ENCODE measurements at places on chromosomes 7 and 10.

DNA sequence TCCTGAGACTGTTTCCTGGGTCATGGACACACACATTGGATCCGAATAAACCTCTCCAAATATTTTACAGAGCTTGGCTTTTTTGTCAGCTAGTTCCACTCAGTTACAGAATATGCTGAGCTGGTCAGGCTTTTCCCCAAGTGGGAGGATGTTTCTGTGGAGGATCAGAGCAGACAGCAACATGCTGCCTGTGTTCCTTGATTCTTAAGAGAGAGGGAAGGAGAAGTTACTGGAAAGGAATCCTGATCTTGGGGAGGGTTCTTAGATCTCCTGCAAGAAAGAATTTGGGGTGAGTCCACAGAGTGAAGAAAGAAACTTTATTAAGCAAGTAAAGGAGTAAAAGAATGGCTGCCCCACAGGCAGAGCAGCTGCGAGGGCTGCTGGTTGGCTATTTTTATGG, 76.8 kb upstream of the RPA3 start:
- no peak overlapping the region for H3K4me3 ChIP-seq
- H3K27ac ChIP-seq, result no peak overlapping the region
- peaks cover 56% of the 10 kb centered on the region for H3K36me3 ChIP-seq
- no peaks in the 10 kb centered on the region for H3K4me1 ChIP-seq
- DNase-seq, result no peak
- H3K27me3 ChIP-seq, result no peaks in the 10 kb centered on the region

- H3K36me3 ChIP-seq, result peaks cover 6% of the 10 kb centered on the region
- no peak overlapping the region for H3K4me3 ChIP-seq
- H3K27me3 ChIP-seq, result no peaks in the 10 kb centered on the region
Observed at GRCh38 chr10:98246911-98247805, 20.8 kb downstream of the LOXL4 start.

DNA sequence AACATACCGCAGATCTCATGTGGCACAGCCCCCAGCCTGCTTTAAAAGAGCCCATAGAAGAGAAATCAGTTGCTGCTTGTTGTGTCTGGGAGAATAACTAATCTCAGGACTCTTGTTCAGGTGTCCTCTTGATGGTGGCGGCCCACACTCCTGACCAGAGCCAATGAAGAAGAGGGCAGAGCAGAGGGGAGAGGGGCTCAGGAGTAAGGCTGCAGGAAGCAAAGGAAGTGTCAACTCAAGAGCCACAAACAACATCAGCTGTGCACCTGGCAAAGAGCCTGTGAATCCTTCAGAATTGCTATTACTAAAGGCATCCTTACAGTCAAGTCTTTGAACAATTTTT, 59.8 kb upstream of the PTN start:
- no peaks in the 10 kb centered on the region for H3K36me3 ChIP-seq
- no peak overlapping the region for H3K27ac ChIP-seq
- H3K4me3 ChIP-seq, result no peak overlapping the region
- H3K27me3 ChIP-seq, result peaks cover 6% of the 10 kb centered on the region
- DNase-seq, result no peak

- DNase-seq, result no peak
- no peaks in the 10 kb centered on the region for H3K36me3 ChIP-seq
- H3K4me3 ChIP-seq, result no peak overlapping the region
- H3K4me1 ChIP-seq, result peaks cover 9% of the 10 kb centered on the region
- peaks cover 1% of the 10 kb centered on the region for H3K27me3 ChIP-seq
- no peak overlapping the region for H3K27ac ChIP-seq
Observed at GRCh38 chr10:78553792-78554191, 515.0 kb upstream of the ZMIZ1 start.

- no peak overlapping the region for H3K4me3 ChIP-seq
- H3K4me1 ChIP-seq, result peaks cover 10% of the 10 kb centered on the region
- no peak for DNase-seq
- H3K36me3 ChIP-seq, result no peaks in the 10 kb centered on the region
- H3K27ac ChIP-seq, result no peak overlapping the region
- peaks cover 14% of the 10 kb centered on the region for H3K27me3 ChIP-seq
Observed at GRCh38 chr7:116932566-116932965, 20.7 kb upstream of the ST7 start.

GRCh38 chr10:47035171-47035818, 124.1 kb downstream of the PTPN20 start:
- H3K27me3 ChIP-seq, result no peaks in the 10 kb centered on the region
- H3K4me3 ChIP-seq, result no peak overlapping the region
- H3K4me1 ChIP-seq, result no peaks in the 10 kb centered on the region
- no peak for DNase-seq
- H3K27ac ChIP-seq, result no peak overlapping the region

- no peaks in the 10 kb centered on the region for H3K4me1 ChIP-seq
- H3K4me3 ChIP-seq, result no peak overlapping the region
- no peak for DNase-seq
- peaks cover 3% of the 10 kb centered on the region for H3K27me3 ChIP-seq
- H3K36me3 ChIP-seq, result no peaks in the 10 kb centered on the region
Observed at GRCh38 chr7:20653636-20654035, 38.2 kb downstream of the ABCB5 start.

DNA sequence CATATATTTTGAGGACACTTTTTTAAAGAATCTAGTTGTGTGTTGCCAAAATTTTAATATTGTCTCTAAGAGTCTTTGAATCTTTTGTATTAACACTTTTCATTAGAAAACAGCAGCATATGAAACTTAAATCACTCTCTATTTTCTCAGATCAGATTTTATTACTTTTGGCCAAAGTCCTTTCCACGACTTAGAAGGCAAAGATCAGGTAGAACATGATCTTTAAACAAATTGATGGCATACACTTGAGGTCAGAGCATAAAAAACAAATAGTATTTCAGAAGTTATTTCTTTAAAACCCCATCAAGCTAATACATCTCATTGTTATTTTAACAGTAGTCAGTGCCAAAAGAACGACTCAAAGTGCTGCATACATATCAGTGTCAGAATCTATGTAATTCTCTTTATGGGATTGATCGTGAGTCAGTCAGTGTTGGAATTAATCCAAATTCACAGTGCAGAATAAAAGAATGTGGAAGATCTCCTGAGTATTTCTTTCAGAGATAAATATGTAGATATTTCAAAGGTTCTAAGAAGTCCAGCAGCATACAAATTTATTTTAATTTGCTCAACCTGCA, 9.6 kb upstream of the AGMO start:
- H3K4me1 ChIP-seq, result no peaks in the 10 kb centered on the region
- H3K27me3 ChIP-seq, result no peaks in the 10 kb centered on the region
- H3K4me3 ChIP-seq, result no peak overlapping the region
- H3K36me3 ChIP-seq, result no peaks in the 10 kb centered on the region
- no peak overlapping the region for H3K27ac ChIP-seq
- DNase-seq, result no peak

DNA sequence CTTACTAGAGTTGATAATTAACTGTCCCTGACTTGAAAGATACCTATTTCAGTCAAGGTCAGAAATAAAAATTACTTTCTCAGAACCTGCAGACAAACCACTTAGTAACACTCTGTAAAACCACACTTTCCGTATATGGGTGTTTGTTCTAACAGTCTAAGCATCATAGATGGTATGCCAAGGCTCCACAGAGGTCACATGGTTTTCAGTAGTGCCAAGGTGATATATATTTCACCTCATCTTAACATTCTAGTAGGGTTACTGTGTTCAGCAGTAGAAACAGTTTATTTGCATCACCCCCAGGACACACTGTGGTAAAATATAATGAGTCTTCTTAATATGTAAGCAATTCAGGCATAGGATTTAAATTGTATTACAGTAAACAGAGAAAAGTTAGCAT, 61.5 kb downstream of the KCND2 start:
- H3K4me3 ChIP-seq, result no peak overlapping the region
- no peaks in the 10 kb centered on the region for H3K27me3 ChIP-seq
- no peak overlapping the region for H3K27ac ChIP-seq
- no peaks in the 10 kb centered on the region for H3K36me3 ChIP-seq

GRCh38 chr7:118194571-118194970, 10.6 kb downstream of the LSM8 start:
- H3K4me3 ChIP-seq, result no peak overlapping the region
- H3K36me3 ChIP-seq, result no peaks in the 10 kb centered on the region
- peaks cover 7% of the 10 kb centered on the region for H3K4me1 ChIP-seq
- H3K27ac ChIP-seq, result no peak overlapping the region

DNA sequence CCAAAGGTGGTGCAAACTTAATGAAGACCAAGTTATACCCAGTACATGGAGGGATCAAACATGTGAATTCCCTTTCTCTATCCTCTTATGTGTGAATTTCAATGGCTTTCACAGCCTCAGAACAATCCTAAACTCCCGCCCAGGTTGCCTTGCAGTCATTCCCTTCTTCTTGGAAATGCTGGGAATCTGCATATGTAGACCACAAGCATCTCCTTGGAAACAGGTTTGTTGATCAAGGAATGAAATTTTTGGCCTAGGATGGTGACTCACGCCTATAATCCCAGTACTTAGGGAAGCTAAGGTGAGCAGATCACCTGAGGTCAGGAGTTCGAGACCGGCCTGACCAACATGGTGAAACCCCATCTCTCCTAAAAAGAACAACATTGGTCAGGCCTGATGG, 77.8 kb upstream of the ABI1 start:
- H3K4me3 ChIP-seq, result no peak overlapping the region
- no peaks in the 10 kb centered on the region for H3K4me1 ChIP-seq
- peaks cover 17% of the 10 kb centered on the region for H3K27me3 ChIP-seq
- no peaks in the 10 kb centered on the region for H3K36me3 ChIP-seq
- DNase-seq, result no peak

DNA sequence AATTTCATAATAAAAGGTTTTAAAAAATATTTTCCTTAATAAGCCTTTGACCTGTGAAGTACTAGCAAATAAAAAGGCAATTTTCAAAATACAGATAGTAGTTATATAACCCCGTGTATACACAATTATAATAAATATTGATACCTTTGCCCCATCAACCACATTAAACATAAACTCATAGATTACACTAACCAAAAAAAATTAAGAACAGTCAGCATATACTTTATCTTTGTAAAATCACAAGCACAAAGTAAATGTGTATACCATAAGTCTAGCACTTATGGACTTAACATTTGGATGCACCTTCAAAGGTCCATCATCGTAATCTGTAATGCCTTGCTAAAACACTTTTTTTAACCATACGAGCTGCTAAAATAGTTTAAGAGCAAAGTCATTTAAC, 123.4 kb downstream of the SNX13 start:
- no peak overlapping the region for H3K4me3 ChIP-seq
- peaks cover 13% of the 10 kb centered on the region for H3K36me3 ChIP-seq
- no peaks in the 10 kb centered on the region for H3K4me1 ChIP-seq
- no peaks in the 10 kb centered on the region for H3K27me3 ChIP-seq

- peaks cover 3% of the 10 kb centered on the region for H3K36me3 ChIP-seq
- H3K27ac ChIP-seq, result no peak overlapping the region
- DNase-seq, result no peak
- peaks cover 2% of the 10 kb centered on the region for H3K4me1 ChIP-seq
- H3K4me3 ChIP-seq, result no peak overlapping the region
Observed at GRCh38 chr7:50509459-50509858, 55.7 kb downstream of the DDC start.

GRCh38 chr7:31082017-31082416, 29.9 kb downstream of the ADCYAP1R1 start:
- DNase-seq, result no peak
- H3K36me3 ChIP-seq, result no peaks in the 10 kb centered on the region
- H3K27ac ChIP-seq, result no peak overlapping the region
- H3K4me3 ChIP-seq, result no peak overlapping the region

All from naive thymus-derived CD8-positive, alpha-beta T cell (primary cell).